D721Med (cell line): ENCODE measurements at places on chromosomes 1 and 21.

DNA sequence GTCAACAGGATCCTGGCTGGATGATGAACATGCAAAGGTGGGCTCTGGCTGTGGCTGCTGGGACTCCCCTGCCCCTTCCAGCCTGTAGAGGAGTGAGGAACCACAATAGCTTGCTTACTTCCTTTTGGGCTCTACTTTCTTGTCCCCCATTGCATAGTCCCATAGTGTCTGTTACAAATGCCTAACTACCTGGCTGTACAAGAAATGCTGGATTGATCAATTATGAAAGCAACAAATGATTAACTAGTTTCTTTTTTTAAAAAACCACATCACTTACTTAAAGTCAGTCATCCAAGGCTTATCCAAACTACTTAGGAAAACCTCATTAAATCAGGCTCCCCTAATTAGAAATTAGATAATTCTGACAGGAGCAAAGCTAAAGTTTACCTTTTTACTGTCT lies 514.1 kb upstream of the PKN2 start:
- DNase-seq = no peak

GRCh38 chr1:90106311-90106710 lies 111.4 kb downstream of the ZNF326 start:
- no peak for DNase-seq

DNA sequence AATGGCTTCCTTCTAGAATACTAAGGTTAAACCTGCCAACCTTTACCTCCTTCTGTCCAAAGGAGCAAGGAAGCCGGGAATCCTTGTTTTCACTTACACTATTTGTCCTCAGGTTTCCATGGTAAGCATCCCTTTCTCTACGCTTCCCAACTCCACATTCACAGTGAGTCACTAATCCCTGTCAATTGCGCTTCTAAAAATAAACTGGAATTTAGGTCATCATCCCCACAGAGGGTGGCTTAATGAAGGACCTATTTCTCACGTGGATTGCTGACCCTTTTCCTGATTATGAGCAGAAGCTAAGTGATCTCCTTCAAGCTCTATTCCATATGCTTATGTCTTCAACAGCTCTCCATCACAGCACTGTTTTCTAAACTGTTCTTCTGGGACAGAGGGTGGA lies 39.9 kb upstream of the ABCA4 start:
- DNase-seq = no peak

- no peak for DNase-seq
These were observed 38.7 kb downstream of the HS2ST1 start for GRCh38 chr1:86953167-86953566.

- DNase-seq = peak; percentile 73
These were observed 1.6 kb downstream of the SOX13 start for GRCh38 chr1:204074274-204075138.

GRCh38 chr1:31666263-31666963 lies 21.7 kb upstream of the PEF1 start:
- DNase-seq = no peak

DNA sequence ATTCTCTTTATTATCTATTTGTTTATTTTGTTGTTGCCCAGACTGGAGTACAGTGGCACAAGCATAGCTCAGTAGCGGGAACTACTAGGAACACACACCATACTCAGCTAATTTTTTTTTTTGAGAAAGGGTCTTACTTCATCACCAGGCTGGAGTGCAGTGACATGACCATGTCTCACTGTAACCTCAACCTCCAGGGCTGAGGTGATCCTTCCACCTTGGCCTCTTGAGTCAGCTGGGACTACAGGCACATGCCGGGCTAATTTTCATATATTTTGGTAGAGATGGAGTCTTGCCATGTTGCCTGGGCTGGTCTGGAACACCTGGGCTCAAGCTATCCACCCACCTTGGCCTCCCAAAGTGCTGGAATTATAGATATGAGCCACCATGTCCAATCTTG lies 5.3 kb upstream of the TXNIP start:
- DNase-seq = no peak

DNA sequence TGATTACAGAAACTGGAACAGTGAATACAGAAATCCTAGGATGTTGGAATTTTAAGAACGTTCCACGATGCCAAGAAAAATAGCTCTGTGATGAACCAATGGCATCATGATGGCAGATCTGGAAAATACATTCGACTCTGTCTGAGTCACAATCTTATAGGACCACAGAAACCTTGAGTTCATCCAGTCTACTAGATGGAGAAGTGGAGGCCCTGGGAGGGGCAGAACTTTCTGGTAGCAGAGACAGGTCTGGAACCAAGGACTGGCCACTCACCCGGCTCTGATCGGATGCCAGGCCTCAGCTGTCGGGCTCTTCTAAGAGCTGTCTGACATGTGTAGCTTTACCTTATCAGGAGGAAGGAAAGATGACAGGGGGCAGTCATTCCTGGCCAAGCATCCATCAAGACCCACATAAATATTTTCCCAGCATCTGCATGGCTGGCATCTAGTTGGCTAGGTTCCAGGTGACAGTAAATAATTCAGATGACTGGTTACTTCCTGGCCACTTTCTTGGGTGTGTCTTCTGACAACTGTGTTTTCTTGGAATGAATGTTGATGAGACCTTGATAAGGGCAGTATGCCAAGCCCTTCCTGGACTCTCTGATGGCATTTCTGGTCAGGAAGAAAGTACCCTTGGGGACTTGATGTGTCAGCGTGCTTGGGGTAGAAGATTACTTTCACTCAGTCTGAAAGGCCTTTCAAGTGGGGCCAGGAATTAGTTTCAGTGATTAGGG lies 72.6 kb upstream of the TRABD2B start:
- no peak for DNase-seq
